ENCODE measurements at places on chromosomes 3 and 15.

DNA sequence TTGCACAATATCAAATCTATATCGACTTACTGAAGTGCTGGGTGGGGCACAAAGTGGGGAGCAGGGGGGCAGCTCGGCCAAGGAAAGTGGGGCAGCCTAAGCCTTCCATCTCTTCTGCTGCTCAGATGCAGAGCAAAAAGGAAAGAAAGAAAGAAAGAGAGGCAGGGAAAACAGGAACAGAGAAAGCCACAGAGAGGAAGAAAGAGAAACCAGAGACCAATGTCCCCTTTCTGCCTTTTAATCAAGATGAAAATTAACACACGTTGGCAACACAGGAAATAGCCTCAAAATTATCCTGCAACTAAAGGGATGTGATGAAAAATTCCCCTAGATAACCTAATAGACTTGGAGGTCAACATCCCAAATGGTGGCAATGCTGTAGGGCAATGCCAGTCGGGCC is 72.2 kb upstream of the RAD18 start:
- no peak for DNase-seq

- no peak for DNase-seq
Measured at GRCh38 chr3:198022604-198023003, 62.6 kb downstream of the LMLN start.

- no peak for DNase-seq
Measured at GRCh38 chr3:165983284-165983683, 146.1 kb upstream of the BCHE start.

DNA sequence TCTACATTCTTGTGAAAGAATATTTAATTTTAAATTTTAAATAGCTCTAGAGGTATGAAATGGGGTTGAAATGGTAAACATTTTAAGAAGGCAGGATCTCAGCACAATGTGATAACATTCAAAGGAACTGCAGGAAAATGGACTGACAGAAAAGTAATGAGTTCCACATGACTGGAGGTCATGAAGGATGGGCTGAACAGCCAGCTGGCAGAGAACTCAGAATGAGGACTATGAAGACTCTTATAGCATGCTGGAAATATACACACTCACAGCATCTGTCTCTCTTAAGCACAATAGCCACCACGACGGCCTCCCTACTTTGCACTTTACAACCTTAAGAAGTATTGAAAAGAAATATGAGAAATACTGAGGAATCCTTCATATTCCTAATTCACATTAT is 94.7 kb downstream of the TNIK start:
- no peak for DNase-seq

DNA sequence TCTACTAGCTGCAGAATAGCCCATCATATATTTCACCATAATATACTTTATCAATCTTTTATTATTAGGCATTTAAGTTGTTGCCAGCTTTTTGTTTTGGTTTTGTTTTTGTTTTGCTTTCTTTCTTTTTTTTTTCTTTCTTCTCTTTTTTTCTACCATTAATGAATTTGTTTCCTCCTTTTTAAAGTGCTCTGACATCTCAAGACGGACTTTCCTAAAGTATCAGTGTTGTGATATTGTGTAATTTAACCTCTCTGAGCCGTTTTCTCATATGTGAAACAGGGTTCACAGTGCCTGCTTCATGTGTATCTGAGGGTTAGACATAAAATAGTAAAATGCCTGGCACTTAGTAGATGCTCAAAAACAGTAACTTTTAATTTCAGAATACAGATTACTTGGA is 109.5 kb upstream of the IL12A start:
- DNase-seq: no peak

GRCh38 chr3:106466881-106467280 is 598.1 kb upstream of the CBLB start:
- DNase-seq: no peak

DNA sequence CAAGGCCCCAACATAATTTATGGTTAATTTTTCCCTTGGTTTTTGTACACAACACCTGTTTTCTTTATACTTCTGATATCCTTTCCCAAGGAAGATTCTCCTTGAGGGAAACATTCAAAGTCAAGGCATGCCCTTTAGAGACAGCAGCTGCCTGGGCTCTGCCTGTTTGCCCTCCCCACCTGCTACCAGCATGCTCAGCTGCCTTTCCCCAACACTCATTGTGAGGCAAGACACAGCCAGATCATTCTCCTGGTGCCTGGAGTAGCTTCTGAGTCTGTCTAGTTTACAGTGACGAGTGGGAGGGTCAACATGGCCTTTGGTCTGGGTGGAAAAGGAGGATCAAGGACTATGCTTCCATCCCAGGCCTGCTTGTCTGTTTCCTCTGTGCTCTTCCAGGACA is 132.5 kb downstream of the EPHB1 start:
- DNase-seq: no peak

DNA sequence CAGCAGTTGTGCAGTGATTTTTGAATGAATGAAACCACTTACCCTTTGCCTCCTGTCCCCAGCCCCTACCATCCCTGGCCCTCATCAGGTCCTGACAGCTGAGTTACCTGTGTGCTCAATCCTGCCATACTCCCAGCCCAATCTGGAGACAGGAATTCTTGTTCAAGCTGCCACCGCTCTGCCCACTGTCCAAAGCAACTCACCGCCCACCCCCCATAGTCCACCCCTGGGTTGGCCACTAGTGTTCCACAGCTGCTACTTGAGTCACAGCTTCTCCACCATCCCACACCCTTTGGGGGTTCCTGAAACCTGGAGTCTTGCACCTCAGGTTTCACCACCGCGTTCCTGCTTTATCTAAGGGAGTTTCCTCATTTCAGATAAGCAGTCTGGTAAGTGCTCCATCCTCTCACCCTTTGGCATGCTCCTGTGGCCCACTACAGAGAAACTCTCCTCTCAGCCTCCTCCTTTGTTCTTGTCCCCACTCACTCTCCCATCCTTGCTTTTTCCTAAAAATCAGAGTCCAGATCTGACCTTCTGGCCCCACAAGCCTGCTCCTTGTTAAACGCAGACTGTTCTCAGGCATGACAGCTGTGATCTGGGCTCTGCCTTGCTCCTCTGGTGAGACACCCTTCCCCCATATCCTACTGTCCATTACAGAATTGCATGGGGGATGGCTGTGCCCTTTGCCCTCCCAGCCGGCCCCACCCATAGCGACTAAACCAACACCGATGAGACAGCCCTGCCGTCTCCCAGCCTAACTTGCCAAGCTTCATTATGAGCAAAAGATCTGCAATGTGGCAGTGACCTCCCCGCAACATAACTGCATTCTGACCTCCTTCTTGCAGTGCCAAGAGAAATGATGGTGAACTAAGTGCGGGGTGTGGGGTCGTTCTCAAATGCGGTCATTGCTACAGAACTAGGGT is 50.0 kb downstream of the CYP19A1 start:
- no peak for DNase-seq

- DNase-seq: no peak
Measured at GRCh38 chr3:176349706-176350105, 847.6 kb downstream of the TBL1XR1 start.

DNA sequence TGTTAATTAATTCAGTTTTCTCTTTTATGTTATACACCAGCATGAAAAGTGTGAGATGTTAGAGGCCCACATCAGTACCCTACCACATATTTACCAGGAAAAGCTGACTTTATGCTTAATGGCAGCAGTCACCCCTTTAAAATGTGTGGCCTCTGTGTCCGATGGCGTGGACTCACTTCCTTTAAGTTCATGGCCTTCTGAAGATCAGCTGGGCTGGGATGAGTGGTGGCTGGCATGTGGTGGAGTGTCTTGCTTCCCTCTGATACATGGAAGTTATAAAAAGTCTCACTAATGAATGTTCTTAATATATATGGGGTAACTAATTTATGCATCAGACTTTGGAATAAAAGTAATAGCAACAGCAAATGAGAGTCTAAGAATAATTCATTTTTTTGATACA is 32.1 kb downstream of the PPARG start:
- DNase-seq: no peak

DNA sequence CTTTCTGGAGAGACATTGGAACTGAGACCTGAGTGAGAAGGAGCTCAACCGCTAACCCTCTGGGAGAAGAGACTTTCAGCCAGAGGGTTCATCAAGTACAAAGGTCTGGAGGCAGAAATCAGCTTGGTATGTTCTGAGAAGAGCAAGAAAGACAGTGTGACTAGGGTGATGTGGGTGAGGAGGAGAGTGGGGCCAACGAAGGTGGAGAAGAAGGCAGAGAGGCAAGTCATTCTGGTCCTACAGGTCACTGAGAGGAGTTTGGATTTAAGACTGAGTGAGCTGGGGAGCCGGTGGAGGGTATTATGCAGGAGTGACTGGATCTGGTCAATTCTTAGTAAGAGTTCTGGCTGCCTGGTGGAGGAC is 12.2 kb downstream of the XIRP1 start:
- no peak for DNase-seq

DNA sequence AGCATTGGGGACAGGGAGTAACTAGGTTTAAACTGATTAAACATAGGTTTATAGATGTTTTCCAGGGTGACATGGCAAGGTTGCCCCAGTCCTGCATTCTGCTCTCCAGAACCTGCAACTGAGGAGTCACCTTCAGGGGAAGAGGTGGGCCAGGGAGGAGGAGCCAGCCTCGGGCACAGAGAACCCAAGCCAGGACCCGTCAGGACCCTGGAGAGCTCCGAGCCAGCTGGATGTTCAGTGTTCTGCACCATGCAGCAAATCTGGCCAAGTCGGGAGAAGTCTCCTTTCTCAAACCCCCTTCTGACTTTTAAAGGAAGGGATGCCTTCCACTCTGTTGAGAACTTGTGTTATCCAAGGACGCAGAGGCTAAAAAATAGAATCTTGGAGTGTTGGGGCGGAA is 62.1 kb upstream of the SLC6A11 start:
- DNase-seq: no peak

DNA sequence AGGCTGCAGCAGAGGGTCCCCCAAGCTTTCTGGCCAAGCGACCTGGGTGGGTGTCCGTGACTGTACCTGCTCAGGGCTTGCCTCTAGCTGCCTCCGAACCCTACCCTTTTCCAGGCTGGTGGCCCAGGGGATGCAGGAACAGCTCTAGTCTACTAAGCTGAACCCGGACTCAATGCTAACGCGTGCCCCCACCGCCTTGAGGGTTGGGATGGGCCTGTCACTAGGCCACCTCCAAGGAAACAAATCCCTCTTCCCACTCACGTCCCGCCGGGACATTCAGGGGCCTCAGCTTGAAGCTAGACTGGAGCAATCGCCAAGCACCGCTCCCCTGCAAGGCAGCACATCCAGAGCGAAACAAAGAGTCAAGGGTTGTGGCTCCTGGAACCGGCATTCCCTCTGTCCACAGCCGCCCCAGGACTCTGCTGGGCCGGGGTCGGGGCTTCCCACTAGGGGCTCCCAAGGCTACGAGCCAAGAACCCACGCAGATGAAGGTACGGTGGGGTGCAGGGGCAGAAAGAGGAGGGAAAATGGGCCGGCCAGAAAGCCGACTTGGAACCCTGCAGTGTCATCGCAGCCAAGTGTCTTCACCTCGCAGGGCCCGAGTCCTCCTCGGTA is 2.9 kb downstream of the FBXL22 start:
- DNase-seq: no peak

DNA sequence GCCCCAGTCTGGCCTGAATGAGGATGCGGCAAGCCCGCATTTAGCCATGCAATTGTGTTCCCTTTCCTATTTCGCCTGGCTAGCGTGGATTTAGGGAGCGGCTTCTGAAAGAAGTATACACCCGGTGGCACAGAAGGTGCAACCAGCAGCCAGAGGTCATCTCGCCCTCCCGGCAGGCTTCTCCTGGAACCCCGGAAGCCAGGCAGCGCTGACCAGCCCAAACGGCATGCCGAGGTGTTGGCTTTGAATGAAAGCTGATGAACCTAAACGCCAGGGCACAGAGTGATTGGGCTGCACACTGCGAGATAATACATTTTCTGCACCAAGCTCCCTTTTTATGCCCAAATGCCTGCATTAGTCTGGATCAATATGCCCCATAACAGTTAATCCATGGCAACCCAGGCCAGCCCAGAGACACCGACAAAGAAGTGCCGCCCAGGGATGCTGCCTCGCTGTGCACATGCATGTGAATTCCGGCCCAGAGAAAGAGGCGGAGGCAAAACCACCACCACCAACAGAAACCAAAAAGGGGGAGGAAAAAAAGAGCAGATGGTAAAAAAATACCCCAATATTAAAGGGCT is 1.4 kb downstream of the SRGAP3 start:
- no peak for DNase-seq

DNA sequence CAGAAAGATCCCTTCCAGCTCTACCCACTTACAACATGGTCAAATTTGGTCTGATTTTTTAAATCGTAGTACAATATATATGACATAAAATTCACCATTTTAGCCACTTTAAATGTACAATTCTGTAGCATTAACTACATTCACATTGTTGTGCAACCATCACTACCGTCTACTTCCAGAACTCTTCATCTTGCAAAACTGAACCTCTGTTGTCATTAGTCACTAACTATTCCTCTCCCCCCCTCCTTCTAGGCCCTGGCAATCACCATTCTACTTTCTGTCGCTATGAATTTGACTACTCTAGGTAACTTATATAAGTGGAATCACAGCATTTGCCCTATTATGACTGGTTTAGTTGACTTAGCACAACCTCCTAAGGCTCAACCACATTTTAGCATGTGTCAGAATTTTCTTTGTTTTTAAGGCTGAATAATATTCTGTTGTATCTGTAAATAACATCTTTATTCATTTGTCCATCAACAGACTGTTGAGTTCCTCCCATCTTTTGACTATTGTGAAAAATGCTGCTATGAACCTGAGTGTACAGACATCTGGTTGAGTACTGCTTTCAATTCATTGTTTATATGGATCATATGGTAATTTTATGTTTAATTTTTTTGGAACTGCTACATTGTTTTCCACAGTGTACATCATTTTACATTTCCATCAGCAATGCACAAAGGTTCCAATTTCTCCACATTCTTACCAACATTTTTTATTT is 35.5 kb upstream of the CCR2 start:
- no peak for DNase-seq

GRCh38 chr15:42104095-42104891 is 9.9 kb upstream of the PLA2G4D start:
- DNase-seq: no peak

DNA sequence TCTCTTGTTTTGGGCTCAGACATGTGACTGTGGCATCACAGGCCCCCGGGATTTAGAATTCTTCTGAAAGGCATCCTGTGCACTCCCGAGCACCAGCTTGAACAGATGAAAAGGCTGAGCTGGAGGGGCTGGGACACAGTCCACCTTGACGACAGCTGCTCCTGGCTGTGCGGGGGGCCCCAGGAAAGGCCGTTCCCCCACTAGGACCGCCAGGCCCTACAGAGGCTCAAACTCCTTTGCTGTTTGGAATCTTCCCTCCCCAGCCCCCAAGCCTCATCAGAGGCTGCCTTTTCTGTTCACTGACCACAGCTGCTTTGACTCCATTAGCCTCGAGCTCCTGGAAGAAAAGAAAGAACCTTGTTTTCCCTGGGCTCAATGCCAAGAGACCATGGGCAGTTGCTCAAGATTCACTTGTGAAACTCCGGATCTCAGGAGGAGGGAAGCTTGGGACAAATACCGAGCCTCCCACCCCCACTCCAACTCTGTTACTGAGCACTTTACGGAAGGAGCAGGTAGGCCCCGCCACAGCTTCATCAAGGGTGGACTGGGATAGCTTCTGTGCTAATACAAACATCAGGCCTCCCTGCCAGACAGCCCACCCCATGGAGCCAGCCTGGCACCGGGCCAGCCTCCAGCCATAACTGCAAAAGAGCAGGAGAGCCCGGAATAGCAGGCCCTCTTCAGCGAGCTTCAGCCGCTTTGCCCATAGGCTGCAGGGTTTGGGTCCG is 15.7 kb downstream of the CIDEC start:
- peak; percentile 43 for DNase-seq

GRCh38 chr3:43015991-43016865 is 37.1 kb downstream of the GASK1A start:
- DNase-seq: no peak
